ENCODE measurements at places on chromosomes 3 and 15.

DNA sequence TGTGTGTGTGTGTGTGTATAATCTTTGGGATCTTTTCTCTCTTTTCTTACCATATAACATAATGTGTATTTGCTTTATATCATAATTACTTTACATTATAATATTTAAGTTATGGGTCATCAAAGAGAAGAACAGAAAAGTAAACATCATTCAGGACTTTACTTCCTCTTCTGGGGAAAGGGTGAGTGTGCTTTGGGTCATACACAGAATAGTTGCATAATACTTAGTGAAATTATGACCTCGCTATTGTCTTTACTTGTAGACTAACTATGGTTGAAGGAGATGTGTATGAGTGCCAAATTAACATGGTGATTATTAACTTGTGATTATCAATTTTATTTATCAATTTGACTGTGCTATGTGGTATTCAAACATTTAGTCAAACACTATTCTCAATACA, 1086.9 kb downstream of the DIPK2A start:
- no peak for DNase-seq

DNA sequence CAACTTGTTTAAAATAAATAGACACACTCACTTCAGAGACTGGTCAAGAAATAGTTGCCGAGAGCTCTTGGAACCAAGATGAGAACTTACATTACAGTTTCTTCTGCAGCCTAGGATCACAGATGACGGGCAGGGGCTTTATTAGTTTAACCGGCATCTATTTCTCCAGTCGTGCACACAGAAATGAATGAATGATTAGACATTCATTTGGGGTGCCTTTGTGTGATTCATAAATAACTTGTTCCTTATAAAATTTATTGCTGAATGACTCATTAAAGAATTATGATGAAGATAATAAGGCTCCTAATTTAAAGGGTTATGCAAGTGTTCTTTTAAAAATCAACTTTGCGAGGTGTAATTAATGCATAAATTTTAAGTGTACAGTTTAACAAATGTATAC, 20.8 kb downstream of the NFKBIZ start:
- no peak for DNase-seq

GRCh38 chr15:43465100-43465499, 27.9 kb downstream of the TP53BP1 start:
- no peak for DNase-seq

DNA sequence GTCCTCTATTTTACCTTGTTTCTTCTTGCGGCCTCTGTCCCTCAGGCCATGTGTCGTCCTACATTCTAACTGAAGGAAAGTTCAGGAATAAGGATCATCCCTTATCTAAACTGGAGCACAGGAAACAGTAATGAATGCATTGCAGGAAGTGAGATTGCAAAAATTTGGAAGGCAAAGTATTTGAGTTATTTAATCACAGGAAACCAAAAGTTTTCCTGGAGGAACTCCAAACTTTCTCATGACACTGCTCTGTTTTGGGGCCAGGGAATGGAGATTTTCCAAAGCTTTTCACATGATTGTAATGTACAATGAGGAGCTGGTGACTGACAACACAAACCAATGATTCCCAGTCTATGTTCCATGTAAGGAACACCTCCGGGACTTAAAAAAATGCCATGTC, 57.8 kb upstream of the PLSCR4 start:
- DNase-seq = no peak

DNA sequence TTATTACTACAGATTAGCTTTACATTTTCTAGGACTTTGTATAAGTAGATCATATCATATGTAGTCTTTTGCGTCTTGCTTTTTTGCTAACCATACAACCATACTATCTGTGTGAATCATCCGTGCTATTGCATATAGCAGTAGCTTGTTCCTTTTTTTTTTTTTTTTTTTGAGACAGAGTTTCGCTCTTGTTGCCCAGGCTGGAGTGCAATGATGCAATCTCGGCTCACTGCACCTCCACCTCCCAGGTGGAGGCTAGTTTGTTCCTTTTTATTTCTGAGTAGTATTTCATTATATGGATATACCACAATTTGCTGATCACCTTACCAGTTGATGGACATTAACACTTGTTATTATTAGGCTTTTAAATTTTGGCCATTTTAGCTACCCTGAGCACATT, 54.5 kb upstream of the TBL1XR1 start:
- DNase-seq = no peak

DNA sequence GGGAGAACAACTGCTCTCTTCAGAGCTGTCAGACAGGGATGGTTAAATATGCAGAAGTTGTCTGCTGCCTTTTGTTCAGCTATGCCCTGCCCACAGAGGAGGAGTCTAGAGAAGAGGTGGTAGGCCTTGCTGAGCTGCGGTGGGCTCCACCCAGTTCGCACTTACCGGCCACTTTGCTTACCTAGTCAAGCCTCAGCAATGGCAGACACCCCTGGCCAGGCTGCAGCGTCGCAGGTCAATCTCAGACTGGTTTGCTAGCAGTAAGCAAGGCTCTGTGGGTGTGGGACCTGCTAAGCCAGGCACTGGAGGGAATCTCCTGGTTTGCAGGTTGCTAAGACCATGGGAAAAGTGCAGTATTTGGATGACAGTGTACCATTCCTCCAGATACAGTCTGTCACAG, 12.3 kb upstream of the TMEM45A start:
- DNase-seq = no peak

GRCh38 chr3:151282921-151283320, 4.6 kb upstream of the P2RY14 start:
- DNase-seq = no peak

- no peak for DNase-seq
These were observed 1161.4 kb downstream of the SI start for GRCh38 chr3:163916596-163917560.

DNA sequence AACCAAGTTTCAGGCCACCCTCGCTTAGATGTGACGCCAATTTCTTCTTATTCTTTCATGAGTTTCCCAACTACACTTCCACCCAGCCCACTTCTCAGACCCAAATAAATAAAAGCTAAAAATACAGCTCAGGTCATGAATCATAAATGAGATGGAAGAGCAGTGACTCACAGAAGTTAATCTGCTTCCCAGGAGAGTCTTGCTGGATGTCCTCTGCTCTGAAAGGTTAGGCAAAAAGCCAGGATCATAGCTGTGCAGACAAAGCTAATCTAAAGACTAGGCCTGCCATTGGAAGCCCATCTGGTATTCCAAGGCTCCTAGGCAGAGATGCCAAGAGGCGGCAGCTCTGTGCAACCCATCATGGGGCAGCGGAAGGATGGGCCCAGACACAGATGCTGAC, 24.1 kb downstream of the SHC4 start:
- no peak for DNase-seq

- DNase-seq = no peak
These were observed 122.0 kb upstream of the ONECUT1 start for GRCh38 chr15:52912172-52912571.

DNA sequence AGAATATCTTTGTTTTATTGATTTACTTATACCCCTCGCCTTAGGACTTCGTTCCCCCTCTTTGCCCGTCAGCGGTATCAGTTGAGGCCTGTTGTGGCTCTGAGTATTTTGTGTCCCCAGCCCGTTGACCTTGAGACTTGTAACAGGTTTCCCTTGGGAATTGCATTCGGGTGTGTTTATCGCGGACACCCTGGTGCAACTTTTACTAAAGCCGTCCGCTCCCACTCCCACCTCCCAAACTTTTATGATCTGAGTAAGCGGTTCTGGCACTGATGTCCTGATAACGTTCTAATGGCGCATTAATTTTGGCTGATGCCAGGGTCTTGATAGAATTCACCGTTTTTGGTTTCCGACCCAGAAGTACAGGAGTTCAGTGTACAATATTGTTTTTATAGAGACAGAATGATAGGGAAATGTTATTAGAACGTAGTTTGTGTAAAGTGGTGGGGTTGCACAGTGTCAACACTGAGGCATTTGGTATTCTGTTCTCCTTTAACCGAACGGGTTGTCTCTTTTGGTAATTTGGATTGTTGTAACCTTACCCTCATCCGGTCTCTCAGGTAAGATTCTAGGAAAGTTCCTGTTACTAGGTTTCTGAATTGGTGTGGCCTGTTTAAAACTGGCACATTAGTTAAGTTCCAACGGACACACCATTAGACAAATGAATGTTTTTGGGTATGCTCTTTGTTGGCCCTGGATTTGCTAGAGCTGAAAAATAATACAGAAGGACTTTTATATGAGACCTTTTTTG, 47.8 kb downstream of the OIP5 start:
- DNase-seq = peak; percentile 10

- DNase-seq = no peak
These were observed 307.5 kb downstream of the EDEM1 start for GRCh38 chr3:5494905-5495519.

DNA sequence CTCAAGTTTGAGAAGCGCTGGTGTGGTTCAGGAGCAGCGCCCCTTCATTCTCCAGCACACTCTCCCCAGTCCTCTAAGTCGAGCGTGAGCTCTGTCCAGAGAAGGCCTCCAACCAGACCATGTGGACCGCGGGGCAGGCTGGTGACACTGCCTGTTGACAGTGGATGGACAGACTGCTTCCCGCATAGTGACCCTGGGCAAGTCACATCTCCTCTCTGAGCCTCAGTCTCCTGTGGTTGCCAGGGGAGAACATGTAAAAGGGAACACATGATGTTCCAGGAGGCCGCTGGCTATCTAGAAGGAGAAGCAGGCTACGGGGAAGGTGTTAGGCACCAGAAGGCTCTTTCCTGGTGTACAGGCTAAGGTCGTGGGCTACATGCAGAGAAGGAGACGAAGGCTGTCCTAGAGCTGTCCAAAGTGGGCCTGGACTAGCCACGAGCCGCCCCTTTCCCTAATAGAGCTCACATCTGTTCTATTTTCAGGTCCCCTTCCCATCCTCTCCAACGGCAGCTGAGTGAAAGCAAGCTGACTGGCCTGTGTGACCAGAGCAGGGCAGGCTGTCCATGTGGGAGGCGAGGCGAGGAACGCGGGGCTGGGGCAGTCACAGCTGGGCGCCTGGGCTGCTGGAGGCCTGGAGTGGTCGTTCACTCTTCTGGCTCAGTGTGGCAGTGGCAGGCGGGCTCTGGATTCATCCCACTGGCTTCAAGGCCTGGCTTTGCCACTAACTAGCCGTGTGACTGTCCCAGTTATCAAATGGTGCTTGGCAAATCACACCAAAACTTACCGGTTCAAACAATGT, 11.1 kb downstream of the ISG20 start:
- no peak for DNase-seq

DNA sequence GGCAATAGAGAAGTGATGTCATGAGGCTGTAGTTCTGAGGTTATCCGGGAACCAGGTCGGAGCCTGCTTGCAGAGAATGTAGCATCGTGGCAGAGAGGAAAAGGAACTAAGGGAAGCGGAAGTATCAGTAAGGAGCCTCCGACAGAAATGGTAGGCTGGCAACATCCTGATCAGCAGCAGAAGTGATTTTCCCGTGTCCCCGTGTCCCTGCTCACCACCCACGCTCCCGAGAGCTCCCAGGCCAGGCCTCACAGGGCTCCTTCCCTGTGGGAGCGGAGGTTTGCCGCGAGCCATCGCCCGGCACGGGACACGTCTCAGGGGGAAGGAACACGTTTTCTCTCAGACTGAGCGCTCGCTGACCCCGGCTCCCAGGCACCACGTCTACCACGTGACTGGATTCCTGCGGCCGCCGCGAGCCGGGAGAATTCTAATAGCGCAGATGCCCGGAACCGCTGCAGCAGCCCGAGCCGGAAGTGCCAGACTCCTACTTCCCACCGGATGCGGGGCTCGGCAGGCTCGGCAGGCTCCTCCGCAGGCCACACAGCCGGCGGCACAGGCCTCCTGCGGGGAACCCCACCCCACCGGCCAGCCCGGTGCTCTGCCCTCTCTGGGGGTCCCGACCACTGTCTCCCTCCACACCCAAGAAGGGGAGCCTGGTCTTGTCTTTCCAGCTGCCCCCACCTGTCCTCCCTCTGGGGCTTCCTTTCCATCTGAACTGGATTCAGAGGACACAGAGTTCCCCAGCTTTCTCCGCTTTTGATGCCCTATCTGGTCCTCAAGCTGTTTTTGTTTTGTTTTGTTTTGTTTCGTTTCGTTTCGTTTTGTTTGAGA, 99.3 kb downstream of the BDH1 start:
- peak; percentile 72 for DNase-seq

- DNase-seq = no peak
These were observed 60.4 kb downstream of the LYZL4 start for GRCh38 chr3:42349765-42350594.

- DNase-seq = no peak
These were observed 422.1 kb upstream of the TGFBR2 start for GRCh38 chr3:30184091-30184810.

DNA sequence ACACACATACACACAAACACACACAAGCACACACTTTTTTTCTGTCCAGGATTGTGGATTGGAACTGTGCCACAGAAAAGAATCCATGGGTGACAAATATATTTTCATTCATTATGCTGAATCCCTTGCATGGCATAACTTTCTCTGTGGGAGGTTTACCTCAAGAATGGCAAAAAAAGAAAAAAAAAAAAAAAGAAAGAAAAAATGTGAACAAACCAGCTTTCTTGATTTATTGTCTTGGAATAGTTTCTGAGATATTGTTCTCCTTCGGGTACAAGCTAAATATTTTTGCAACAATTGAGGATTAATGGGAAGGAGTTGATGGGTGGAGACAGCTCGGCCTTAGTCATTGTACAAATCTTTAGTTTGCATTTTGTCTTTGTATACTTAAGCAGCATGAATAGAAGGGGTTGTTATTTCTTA, 153.1 kb downstream of the GMNC start:
- DNase-seq = no peak

DNA sequence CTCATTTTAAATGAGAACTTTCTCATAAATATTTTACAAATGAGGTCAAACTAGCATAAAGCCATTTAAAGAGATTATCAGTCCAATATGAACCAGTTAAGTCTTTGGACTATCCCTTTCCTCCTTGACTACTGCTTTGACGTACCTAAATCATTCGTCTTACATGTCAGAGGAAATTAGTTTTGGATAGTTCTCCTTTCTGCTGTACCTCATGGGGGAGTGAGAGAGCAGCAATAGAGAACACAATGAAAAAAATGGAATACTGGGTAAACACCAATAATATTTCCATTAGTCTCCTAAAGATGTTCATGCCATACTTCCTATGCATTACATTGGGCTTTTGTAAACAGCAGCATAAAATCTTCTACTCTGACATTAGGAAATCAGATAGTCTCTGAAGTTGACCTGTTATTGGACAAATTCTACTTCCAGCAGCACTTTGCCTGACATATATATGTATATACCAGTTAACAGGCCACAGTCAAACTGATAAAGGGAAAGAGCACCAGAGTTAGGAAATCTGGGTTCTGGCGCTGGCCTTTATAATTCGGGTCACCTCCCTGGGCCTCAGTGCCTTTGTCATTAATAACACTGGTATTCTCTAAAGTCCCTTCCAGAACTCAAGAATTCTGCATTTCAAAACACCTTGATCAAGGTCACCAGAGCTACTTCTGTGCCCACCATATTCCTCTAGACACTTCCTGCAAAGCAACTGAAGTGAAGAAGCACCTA, 26.8 kb downstream of the TIMMDC1 start:
- DNase-seq = no peak

GRCh38 chr3:119025171-119025795, 9.4 kb downstream of the IGSF11 start:
- no peak for DNase-seq

- no peak for DNase-seq
These were observed 63.1 kb downstream of the MAP6D1 start for GRCh38 chr3:183762304-183762703.

GRCh38 chr15:80204231-80204630, 47.8 kb downstream of the CTXND1 start:
- DNase-seq = no peak

- no peak for DNase-seq
These were observed 102.7 kb downstream of the PTPRG start for GRCh38 chr3:61664105-61664482.
